Retina (tissue), 1 donor: ENCODE measurements at places on chromosomes 7 and 10.
A peak's percentile ranks its signal among the peaks of the same experiment; 100 is the strongest.

- DNase-seq, result peak; percentile 25
These were observed 723 bp upstream of the TES start for GRCh38 chr7:116209561-116210070.

GRCh38 chr10:84334811-84335210, 6.4 kb downstream of the CCSER2 start:
- DNase-seq, result no peak

GRCh38 chr10:67697724-67698131, 1.7 kb upstream of the CTNNA3 start:
- peak; percentile 15 for DNase-seq

DNA sequence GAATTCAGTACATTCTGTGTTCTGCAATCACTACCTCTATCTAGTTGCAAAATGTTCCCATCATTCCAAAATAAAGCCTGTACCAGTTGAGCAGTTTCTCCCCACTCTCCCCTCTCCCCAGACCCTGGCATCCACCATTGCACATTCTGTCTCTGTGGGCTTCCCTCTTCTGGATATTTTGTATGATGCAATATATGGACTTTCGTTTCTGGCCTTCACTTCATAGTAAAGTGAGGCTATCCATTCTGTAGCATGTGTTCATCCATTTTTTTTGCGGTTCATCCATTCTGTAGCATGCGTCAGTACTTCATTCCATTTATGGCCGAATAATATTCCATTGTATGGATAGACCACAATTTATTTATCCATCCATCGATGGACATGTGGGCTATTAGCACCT, 9.5 kb upstream of the CYP3A4 start:
- no peak for DNase-seq

GRCh38 chr10:5943536-5943935, 33.8 kb downstream of the IL15RA start:
- peak; percentile 47 for DNase-seq

- DNase-seq, result peak; percentile 31
These were observed 451.9 kb downstream of the DPP6 start for GRCh38 chr7:154503962-154504550.

- no peak for DNase-seq
These were observed 709.0 kb downstream of the GRID1 start for GRCh38 chr10:85657476-85658113.

DNA sequence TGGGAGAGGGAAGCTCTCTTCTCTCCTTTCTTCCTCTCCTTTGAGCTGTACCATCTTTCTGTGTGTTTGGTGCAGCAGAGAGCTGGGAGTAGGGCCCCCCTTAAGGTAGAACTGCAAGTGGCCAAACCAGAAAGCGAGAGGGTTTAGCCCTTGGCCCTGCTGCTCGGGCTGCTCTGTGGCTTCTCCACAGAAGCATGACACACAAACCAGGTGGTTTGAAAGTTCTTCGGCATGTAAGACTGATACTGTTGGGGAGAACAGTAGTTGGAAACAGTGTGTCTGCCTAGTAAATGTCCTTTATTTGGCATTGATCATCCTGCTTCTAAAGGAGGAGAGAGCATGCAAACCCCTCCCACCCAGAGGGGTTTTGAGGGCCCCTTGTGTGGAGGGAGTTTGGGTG, 277.8 kb downstream of the CELF2 start:
- no peak for DNase-seq

DNA sequence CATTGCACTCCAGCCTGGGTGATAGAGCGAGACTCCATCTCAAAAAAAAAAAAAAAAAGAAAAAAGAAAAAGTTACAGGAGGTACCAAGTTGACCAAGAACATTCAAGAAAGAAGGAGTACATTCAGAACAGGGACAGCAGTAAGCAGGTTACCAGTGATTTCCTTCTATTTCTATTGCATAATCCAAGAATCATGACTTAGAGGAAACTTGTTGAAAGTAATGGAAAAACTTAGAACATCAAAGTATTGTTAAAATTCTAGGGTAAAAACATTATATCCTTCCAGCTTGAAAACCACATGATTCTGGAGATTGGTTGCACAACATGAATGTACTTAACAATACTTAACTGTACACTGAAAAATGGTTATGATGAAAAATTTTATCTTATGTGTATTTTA, 25.2 kb downstream of the RAPGEF5 start:
- DNase-seq, result no peak

- no peak for DNase-seq
These were observed 242.2 kb downstream of the MALRD1 start for GRCh38 chr10:19290770-19291169.

DNA sequence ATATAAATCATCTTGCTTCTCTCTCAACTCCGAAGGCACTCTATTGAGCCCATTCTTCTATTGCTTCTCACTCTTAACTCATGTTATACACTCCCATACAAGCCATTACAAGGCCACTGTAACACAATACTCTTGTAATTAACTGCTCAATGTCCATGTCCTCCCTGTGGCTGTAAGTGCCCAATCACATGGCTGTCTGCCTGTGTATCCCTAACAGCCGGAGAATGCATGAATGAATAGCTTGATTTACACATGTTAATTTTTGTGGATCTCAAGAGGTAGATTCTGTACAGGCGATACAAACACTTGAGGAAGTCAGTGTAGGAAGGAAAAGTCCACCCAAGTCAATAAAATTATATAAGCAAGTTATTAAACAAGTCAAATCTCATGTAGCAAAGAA, 215.6 kb downstream of the DOCK4 start:
- DNase-seq, result no peak

DNA sequence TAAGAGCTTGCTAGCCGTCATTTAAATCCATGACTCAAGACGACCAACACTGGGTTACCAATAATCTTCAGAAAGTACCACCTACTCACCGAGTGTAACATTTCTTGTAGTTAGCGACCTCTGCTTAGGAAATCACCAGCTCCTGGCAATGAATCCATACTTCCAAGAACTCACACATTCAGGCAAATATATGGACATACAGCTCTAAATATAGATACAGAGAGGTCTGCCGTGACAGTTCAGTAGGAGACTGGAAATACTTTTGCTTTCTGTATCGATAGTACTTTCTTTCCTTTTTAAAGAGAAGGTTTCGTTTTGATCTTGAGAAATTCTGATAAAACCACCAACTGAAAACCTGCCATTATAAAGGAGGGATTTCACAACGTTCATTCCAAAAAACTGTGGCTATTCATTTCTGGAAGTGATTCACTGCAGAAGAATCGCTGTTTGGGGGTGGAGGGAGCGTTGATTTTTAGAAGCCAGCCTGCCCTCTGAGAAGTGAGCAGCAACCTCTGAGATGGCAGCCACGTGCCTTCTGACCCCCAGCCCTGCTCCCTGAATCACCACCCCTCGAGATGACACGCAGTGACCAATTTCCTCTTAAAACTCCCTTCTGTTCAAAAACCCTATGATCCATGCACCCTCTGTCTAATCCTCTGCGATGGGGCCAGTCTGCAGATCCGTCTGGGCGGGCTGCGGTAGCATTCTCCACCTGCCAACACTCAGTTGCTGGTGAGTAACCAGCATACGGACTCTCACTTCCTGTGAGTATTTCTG, 179.0 kb upstream of the KLF14 start:
- peak; percentile 51 for DNase-seq

GRCh38 chr7:24566274-24566673, 7.0 kb upstream of the PALS2 start:
- DNase-seq, result no peak
